ENCODE measurements at places on chromosomes 4 and X.

- no peak for DNase-seq
Observed at GRCh38 chr4:140309124-140309870, 64.1 kb upstream of the SCOC start.

DNA sequence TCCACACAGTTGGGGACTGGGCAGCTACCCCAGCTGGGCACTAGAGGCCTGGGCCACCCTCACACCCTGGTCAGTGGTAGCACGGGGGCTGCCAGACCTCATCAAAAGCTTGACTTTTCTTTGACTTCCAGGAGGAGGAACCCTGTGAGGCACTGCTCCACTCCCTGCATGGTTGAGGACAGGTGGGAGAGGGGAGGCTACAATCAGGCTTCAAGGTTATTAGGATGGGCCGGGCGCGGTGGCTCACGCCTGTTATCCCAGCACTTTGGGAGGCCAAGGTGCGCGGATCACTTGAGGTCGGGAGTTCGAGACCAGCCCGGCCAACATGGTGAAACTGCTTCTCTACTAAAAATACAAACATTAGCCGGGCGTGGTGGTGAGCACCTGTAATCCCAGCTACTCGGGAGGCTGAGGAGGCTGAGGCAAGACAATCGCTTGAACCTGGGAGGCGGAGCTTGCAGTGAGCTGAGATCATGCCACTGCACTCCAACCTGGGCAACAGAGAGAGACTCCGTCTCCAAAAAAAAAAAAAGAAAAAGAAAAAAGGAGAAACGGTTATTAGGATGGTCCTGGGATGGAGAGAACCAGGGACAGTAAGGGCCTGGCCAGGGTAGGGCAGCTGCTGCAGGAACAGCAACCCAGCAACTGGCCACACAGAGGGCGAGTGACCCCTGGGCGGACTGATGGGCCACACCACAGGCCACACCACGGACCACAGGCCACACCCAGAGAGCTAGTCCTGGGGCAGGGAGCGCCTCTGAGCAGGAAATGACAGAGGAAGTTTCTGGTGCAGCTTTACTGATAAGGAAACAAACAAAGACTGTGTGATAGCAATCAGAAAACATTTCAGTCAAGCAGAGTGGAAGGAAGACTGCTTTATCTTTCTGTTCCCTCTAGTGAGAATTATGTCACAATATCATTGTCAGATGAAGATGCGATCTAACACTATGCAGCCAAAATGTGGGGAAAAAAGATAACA lies 20.5 kb upstream of the OPN1LW start:
- no peak for DNase-seq

DNA sequence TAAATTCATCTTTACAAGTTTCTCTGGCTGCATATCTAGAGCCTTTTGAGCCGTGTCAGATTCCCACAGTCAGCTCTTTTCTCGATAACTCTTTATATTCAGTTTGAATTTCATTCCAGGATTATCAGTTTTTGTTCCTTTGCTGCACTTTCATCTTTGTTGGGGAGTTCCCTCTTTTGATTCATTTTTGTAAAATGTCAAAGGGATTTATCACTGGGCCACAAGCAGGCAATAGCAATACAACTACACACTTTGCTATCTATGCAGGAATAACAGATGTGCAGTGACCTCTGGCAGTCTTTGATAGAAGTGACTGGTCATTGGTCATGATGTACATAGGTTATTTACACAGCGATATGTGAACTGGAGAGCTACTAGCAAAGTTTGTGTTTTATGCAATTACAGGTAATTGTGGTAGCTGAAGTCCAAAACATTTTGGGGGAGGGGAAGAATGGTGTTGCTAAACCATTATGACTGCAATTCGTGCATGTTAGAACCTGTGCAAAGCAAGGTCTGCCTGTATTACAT lies 43.8 kb downstream of the HPGDS start:
- no peak for DNase-seq

DNA sequence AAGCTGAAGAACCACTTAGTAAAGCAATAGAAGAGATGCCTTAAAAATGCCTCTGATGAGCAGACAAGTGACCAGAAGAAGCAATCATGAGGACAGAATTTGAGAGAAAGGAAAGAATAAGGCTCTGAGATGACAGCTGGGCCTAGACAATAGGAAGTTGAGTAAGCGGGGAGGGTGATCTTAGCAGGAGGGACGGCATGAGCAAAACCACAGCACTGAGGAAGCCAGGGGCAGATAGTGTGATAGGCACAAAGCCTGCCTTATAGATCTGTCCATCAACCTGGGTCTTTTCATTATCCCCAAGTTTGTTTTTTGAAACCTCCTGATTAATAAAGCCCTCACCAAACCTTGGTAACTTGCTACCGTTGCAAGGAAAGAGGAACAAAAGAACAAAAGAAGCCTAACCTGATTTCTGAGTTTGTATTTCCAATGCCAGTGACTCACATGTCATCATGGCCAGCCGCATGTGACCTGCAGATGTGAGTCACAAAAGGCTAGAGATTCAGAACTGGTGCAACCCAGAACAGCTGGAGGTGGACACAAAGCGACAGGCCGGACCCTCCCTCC lies 55.7 kb upstream of the PPARGC1A start:
- peak; percentile 48 for DNase-seq

DNA sequence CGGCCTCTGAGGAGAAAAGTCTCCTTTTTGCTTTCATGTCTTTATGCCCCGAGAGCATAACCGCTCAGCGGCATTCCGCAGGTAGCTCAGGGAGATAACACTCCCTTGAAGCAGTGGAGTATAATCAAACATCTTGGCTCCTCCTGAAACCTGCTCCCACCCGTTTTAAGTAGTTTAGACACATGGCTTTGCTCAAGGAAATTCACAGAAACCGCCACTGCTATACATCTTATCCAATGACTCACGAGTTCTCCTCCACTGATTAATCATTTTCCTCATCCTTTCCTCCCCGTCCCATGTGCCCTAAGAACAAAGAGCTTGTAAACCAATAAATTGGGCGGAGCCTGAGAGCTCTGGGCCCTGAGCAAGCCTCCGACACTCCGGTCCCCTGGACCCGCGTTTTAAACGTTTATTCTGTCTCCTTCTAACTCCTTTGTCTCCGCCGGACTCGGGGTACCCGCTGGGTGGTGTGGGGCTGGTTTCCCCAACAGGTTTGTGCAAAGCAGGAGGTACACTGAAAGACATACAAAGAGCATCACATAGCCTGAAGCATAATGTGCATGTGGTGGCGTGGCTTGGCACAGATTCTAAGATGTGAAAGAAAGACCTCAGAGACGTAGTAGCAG lies 401.2 kb downstream of the TLL1 start:
- no peak for DNase-seq

GRCh38 chr4:168864821-168865541 lies 145.1 kb downstream of the CBR4 start:
- no peak for DNase-seq

- no peak for DNase-seq
Observed at GRCh38 chr4:154456240-154456639, 35.4 kb downstream of the DCHS2 start.

DNA sequence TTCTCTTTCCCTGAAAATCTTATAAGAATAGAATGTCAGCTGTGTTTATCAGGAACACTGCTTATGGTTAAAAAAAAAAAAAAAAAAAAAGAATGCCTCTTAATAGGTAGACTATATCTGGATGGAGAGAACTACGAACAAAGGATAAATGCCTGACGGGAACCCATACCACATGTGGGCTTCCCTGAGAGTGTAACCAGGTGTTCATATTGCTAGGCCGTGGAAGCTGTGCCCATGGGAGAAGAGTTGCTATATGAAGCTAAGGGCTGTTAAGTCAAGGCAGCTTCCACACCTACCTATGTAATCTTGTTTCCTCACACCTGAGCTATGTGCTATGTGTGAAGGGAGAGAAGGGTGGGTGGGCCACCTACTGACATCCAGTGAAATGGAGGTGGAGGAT lies 27.3 kb downstream of the TMEM184C start:
- no peak for DNase-seq

DNA sequence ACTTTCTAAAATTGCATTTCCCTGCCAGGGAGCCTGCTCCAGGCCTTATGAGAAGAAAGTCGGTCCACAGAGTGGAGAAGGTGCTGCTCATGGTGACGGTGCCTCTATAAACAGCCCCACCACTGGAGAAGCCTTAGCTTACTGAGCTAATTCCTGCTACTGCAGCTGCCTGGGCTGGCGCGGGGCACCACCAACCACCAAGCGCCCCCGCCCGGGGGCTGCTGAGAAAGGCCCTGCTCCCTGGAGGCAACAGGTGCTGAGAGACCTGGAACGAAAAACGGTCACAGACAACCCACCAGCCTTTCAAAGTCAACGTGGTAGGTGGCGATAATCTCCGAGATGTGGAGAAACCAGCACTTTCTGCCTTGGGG lies 2.9 kb downstream of the HCFC1 start:
- DNase-seq = no peak

- DNase-seq = no peak
Observed at GRCh38 chrX:40996886-40997530, 88.2 kb upstream of the USP9X start.

DNA sequence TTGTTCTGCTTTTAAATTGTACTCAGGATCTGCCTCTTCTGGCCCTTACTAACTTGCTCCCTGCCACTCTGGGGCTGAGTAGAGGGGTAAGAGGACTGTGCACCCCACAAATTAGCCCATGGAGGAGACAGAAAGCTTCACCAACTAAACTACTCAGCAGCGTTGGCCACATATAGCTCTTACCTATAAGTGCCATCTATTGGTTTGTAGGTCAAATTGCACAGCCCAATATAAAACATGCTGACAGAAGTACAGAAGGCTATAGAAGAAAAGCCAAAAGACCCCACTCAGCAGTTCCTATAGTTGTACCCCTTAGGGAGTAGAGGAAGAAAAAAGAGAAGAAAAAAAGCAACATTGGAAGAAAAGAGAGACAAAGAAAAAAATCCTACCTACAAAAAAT lies 341.2 kb upstream of the FMR1 start:
- DNase-seq = no peak

DNA sequence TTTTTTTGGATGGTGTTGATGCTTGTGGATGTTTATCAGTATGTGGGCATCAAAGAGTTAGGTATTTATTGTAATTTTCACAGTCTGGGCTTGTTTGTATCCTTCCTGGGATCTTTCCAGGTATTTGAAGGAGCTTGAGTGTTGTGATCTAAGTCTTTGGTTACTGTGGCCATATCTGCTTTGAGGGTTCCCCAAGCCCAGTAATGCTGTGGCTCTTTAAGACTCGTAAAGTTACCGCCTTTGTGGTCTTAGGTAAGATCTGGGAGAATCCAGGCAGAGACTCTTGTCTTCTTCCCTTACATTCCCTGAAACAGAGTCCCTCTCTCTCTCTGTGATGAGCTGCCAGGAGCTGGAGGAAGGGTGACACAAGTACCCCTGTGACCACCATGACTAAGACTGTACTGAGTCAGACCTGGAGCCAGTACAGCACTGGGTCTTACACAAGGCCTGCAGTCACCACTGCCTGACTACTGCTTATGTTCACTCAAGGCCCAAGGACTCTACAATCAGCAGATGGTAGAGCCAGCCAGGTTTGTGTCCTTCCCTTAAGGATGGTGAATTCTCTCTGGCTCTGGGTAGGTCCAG lies 62.2 kb downstream of the FMR1NB start:
- DNase-seq = no peak

GRCh38 chrX:68651110-68651509 lies 3.6 kb downstream of the STARD8 start:
- no peak for DNase-seq

DNA sequence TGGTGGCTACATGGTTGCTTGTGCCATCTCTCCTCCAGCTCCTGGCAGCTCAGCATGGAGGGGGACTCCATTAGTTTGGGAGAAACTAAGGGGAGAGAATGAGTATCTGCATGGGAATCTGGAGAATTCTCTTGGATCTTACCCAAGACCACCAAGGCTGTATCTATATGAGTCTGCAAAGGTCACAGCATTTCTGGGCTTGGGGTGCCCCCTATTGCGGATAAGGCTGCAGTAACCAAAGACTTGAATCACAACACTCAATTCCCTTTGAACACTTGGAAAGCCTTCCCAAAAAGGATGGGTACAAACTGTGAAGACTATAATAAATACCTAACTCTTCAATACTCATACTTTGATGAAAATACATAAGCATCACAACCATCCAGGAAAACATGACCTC lies 623.5 kb upstream of the NR3C2 start:
- no peak for DNase-seq

- no peak for DNase-seq
Observed at GRCh38 chr4:146514651-146515357, 6.9 kb downstream of the SLC10A7 start.

GRCh38 chr4:133484287-133484686 lies 335.2 kb downstream of the PCDH10 start:
- DNase-seq = no peak

GRCh38 chr4:65951177-65951576 lies 280.9 kb upstream of the EPHA5 start:
- no peak for DNase-seq

Measured in Right ventricle myocardium inferior (tissue), 1 donor.